ENCODE measurements at places on chromosomes 4 and X.

DNA sequence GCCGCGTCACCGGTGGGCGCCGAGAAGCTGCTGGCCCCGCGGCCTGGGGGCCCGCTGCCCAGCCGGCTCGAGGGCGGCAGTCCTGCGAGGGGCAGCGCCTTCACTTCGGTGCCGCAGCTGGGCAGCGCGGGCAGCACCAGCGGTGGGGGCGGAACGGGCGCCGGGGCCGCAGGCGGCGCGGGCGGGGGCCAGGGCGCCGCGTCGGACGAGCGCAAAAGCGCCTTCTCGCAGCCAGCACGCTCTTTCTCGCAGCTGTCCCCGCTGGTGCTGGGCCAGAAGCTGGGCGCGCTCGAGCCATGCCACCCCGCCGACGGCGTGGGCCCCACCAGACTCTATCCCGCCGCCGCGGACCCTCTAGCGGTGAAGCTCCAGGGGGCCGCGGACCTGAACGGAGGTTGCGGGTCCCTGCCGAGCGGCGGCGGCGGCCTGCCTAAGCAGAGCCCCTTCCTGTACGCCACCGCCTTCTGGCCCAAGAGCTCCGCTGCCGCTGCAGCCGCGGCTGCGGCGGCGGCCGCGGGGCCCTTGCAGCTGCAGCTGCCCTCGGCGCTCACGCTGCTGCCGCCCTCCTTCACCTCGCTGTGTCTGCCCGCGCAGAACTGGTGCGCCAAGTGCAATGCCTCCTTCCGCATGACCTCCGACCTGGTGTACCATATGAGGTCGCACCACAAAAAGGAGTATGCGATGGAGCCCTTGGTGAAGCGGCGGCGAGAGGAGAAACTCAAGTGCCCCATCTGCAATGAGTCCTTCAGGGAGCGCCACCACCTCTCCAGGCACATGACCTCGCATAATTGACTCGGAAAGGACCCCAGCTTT lies 5.6 kb downstream of the PRDM8 start:
- no peak for DNase-seq

GRCh38 chrX:153609917-153610835 lies 11.2 kb upstream of the CCNQ start:
- DNase-seq = peak; percentile 18

- no peak for DNase-seq
Observed at GRCh38 chrX:79366556-79366872, 620 bp downstream of the ITM2A start.

DNA sequence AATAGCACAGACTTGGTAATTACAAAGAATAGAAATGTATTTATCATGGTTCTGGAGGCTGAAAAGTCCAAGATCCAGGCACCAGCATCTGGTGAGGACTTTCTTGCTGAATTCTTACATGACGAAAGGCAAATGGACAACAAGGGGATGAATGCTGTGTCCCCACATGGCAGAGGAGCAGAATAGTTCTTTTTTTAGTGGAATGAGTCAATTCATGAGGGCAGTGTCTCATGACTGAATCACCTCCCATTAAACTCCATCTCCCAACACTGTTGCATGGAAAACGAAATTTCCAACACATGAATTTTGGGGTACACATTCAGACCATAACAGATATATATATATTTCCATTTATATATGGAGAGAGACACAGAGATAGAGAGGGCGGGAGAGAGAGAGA lies 628.3 kb downstream of the TRIML1 start:
- DNase-seq = no peak

- no peak for DNase-seq
Observed at GRCh38 chr4:2924765-2925301, 38.4 kb downstream of the NOP14 start.

- no peak for DNase-seq
Observed at GRCh38 chr4:175441256-175441655, 370.8 kb downstream of the GPM6A start.

GRCh38 chr4:7929118-7929951 lies 10.3 kb downstream of the AFAP1 start:
- DNase-seq = no peak

DNA sequence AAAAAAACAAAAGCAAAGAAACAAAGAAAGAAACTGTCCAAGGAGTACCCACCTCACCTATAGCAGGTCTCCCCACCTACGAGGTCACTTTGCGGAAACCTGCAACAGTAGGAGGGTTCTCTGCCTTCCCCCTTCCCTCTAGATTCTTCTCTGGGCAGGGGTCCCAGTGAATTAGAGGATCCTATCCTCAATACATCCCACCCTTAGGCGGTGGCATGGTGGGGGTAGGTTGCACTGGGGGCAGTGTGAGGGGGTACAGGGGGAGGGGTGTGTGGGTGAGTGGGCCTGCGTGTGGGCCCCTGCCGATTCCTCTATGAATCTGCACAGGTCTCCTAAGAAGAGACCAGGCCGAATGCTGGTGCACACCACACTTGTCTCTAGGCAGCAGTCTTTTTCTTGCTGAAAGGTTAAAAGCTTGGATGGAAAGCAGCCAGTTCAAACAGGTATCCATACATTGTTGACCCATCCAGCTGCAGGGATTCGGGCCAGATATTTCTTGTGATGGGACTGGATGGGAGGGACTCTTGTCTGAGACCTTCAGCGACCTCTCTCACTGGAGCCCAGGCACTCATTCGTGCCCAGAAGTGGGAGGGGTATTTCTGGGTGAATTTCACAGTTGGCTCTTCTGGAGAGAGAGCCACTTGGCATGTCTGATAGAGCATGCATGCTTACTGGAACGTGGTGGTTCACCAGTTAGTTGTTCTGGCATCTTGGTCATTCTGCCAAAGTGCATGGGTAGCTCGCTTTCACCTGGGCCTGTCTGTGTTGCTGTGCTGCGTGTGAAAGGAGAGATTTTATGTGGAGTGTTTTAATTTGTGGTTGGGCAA lies 65.6 kb downstream of the NBDY start:
- DNase-seq = no peak

DNA sequence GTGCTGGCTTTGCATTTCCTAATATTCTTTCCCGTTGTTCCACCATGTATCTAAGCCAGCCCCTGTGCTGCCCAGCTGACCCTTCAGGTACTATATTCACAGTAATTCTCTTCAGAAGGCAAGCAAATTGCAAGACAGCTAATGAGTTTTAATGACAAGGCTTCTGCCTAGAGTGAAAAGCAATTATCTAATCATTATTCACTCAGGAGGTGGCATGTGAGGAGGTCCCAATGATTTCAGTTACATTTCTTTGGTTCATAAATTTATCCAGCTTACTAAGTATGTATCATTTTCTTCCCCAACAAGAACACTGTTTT lies 123.0 kb downstream of the RASGEF1B start:
- no peak for DNase-seq

DNA sequence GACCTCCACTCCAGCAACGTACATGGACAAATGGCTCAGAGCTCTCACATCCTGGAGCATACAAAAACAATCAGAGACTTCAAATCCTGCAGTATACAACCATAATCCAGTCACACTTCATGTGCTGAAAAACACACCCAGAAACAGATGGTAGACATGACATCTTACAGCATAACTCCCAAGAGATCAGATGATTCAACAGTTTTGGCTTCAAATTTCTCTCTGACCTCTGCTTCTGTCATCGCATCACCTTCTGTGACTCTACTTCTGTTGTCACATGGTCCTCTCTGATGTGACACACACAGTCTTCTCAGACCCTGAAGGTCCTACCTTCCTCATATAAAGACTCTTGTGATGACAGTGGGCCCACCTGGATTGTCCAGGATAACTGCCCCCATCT lies 18.5 kb downstream of the SUV39H1 start:
- DNase-seq = no peak

DNA sequence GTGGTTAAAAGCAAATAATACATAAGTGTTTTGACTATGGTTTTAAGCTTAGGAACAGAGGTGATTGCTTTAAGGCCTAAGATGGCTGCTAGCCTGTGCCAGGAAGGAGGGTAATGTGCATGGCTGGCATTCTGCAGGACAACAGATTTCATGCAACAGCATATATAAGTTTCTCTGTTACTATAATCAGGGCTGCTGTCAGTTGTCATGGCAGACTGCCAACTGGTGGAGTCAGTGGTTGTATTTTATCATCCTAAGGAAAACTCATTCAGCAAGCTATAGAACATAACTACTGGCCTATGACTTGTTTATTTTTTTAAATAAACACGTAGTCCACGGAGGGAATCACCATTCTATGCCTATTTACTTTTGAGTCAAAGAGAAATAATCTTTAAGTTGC lies 77.7 kb upstream of the DCAF8L1 start:
- DNase-seq = peak; percentile 1

DNA sequence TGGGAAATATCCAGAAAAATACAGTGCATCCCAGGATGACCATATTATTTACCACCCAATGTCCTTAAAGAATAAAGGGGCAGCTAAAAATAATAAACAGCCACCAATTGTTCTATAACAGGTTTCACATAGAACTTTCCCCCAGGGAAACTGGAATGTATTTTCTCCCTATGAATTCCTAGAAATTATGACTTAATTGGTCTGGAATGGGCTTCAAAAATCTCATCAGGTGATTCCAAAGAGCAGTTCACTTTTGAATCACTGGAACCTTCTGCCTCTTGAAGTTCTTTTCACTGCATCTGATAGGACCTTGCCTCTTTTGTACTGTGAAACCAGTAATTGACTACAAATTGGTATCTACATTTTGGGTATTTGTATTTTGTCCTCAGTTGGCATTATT lies 119.3 kb downstream of the ZNF330 start:
- DNase-seq = no peak

- DNase-seq = no peak
Observed at GRCh38 chr4:156038772-156039171, 85.1 kb upstream of the CTSO start.

- DNase-seq = no peak
Observed at GRCh38 chr4:27056281-27056680, 195.6 kb downstream of the STIM2 start.

- no peak for DNase-seq
Observed at GRCh38 chrX:129746557-129747470, 8.0 kb downstream of the XPNPEP2 start.

DNA sequence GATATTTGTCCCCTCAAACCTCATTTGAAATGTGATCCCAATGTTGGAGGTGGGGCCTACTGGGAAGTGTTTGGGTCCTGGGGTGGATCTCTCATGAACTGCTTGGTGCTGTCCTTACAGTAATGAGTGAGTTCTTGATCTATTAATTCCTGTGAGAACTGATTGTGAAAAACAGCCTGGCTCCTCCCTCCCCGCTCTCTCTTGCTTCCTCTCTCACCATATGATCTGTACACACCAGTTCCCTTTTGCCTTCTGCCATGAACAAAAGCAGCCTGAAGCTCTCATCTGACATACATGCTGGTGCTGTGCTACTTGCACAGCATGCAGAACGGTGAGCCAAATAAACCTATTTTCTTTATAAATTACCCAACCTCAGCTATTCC lies 11.2 kb upstream of the YIPF7 start:
- no peak for DNase-seq

All from AG04450 (cell line).